ENCODE measurements at places on chromosomes 5 and 9.
A peak's percentile ranks its signal among the peaks of the same experiment; 100 is the strongest.

DNA sequence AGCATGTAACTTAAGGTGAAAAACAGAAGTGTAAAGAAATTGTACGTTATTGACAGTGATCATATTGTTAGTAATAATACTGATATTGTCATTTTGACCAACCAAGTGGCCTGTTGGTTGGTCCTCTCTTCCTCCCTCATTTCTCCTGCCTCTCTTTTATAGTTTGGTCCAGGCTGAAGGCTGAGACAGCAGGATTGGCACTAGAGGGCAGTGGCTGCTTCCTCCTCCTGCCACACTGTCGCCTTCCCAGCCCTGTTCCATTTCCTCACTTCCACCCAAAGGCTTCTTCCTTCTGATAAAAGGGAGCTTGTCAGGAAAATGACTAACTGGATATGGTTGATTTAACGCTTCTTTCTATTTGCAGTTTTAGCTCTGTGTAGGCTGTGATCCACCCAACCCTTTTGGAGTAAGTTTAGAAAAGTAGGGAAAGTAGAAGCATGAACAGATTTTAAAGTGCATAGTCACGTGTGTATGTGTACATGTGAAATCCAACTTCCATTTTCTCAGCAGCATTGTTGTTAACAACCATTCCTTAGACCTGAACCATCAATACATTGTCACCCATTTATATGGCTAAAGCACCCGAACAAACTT, 35.6 kb downstream of the PTCD2 start:
- DNase-seq: no peak

- no peak for DNase-seq
Measured at GRCh38 chr5:19497229-19497815, 490.7 kb downstream of the CDH18 start.

DNA sequence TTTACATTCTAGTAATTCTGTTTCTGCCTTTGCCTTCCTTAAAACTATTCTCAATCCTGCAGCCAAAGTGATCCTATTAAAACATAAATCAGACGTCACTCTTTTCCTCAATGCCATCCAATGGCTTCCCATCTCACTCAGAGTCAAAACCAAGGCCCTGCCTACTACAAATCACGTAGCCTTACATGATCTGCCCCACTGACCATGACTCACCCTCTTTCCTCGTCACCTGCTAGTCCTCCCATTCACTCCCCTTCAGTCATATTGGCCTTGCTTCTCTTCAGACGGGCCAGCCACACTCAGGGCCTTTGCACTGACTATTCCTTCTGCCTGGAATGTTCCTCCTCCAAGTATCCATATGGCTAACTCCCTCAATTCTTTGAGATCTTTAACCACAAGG, 39.0 kb upstream of the DMXL1 start:
- DNase-seq: no peak

GRCh38 chr5:1963358-1963757, 80.6 kb upstream of the IRX4 start:
- DNase-seq: no peak

GRCh38 chr5:178227138-178227659, 5.4 kb downstream of the PHYKPL start:
- DNase-seq: no peak

GRCh38 chr5:32022638-32023037, 151.5 kb downstream of the GOLPH3 start:
- no peak for DNase-seq

- DNase-seq: peak; percentile 72
Measured at GRCh38 chr5:124570285-124571035, 176.0 kb downstream of the ZNF608 start.
